ENCODE measurements at places on chromosomes 11 and 22. TPM values are rescaled to one million over a fixed set of nuclear protein-coding genes. Genes with fewer than 3 reads are reported as not detected.

- DNase-seq: no peak
Measured at GRCh38 chr11:59647245-59647980, 21.4 kb downstream of the PATL1 start.

DNA sequence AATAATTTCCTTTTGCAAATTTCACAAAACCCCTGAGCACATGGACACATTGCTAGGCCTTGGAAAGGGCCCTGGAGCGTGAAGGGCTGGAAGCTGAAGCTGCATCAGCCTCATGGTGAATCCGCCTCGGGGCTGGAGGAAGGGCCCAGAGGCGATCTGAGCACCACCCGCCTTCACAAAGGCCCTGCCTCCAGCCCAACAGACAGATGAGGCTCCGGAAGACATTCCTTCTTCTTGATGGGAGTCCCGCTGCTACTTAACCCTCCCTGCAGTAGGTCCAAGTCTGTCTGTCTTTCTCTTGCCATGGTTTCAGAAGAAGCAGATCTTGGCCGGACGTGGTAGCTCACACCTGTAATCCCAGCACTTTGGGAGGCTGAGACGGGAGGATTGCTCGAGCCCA, 16.5 kb downstream of the ARRB1 start:
- no peak for DNase-seq

Gene SLN
- not detected for total RNA-seq

DNA sequence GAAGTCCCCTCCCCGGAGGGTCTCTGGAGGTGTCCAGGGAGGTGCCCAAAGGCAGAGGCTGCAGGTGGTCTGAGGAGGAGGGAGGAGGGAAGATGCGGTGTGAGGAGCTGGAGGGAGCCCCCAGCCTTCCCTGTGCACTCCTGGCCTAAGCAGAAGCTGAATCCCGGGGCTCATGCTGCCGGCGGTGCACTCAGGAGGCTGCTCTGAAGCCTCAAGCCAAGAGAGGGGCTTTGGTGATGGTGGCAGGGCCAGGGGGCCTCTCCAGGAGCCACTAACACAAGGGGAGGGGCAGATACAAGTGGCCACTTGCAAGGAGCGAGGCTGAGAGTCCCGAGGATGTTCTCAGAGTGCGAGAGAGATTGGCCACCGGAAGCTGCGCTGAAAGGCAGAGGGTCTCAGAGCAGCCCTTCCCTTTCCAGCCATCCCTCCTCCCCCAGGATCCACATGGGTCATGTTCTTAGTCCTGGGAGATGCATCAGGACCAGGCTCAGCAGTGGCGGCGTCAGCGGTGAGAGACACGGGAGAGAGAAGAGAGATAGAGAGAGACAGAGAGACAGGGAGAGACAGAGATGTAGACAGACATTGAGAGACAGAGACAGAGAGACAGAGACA, 774 bp upstream of the MRGPRG start:
- DNase-seq: no peak

GRCh38 chr22:39489094-39490068, 12.7 kb upstream of the MIEF1 start:
- no peak for DNase-seq

DNA sequence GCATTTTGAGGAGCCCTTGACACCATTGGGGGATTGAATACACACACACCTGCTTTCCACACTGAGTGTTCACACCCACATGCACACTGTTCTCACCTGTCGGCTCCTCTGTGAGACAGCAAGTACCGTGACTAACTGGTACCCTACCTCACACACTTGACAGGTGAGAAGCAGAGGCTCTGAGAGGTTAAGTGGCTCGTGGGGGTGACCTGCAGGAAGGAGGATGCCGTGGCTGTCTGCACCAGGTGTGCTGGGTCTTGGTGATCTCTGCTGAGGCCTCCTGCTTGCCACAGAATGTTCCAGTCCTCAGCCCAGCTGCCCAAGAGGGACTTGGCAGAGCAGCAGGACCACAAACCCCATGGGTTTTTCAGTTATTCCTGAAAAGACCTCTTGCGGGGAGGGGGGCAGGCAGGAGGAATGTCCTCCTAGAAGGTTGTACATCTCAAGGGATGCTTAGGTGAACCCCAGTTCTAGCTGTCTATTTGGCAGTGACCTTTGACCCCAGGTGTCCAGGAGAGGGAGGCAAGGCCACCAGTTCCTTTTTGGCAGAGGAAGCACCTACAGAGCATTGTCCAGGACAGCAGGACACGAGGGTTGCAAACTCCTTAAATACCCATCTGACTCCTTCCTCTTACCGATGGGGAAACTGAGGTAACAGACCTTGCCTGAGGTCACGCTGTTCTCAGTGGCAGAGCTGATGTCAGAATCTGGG, 66.0 kb downstream of the SHISAL1 start:
- no peak for DNase-seq

DNA sequence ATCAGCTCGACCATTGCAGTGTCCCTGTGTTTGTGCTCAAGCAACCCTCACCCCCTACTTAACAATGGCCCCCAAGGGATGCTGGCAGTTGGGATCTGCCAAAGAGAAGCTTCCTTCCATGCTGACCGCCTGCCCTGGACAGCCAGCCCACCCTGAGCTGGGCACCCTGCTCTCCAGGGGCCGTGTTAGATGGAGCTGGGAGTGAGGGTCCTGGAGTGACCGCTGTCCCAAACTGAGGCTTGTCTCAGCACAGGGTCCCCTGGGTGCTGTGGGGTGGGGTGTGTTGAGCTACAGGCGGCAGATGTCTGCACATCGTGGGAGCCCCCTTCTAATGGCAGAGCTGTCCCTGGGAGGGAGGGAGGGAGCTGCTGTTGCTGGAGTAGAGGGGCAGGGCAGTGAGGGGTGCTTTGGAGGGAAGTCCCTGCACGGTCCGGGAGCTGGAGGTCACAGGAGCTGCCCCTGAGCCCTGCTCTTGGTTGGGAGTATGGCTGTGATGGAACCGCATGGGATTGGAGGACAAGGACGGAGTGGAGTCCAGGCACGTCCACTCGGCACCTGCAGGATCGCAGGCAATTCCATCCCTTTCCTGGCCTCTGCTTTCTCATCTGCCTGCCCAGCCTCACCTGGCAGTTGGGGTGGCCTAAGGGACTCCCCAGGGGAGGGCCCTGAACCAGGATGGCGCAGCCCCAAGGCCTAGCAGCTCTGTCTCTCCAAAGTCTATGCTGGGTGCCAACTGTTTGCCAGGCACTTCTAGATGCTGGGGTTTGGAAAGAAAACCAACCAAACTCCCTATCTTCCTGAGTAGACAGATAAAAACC, 126.3 kb downstream of the ARHGAP8 start:
- DNase-seq: no peak

GRCh38 chr22:27686534-27686933, 115.0 kb downstream of the MN1 start:
- DNase-seq: peak; percentile 39

Gene SRRD
- 39.6 TPM for total RNA-seq

DNA sequence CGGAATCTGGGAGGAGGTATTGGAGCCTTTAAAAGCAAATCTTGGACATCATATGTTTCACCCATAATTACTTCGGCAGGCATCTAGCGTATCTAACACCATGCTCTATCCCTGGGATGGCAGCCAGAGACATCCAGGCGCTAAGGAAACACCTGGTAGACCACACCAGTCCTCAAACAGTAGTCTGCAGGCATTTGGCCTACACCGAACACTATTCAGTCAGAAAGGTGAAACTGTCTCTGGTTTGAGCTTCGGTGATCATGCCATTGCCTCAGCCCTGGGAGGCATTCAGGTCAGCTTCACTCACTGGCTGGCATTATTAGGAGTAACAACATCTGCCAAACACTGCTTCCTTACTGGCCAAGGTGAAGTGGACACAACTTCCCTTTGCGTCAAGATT, 11.7 kb downstream of the SIRT3 start:
- DNase-seq: no peak

Gene IGLL1
- total RNA-seq: not detected

Gene DLG2
- total RNA-seq: 0.13 TPM

Gene OR52N4
- not detected for total RNA-seq

Gene P2RY2
- total RNA-seq: not detected

DNA sequence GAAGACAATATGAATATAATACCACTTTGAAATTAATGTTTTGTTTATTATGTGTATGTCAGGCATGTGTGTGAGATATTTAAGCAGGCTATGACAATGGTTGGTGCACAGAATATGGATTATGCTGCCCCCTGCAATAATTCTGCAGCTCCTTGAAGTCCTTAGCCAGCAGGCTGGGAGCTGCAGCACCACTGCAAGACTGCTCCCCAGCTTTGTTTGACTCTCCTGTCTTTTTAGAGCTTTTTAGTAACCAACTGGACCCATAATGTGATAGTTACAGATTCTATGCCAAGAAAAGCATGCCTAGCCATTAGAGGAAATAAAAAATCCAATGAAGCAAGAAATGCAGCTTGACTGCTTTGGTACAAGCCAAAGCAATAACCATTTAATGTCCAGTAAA, 535.1 kb downstream of the TMEM135 start:
- DNase-seq: no peak

GRCh38 chr11:36452961-36453360, 57.1 kb downstream of the TRAF6 start:
- no peak for DNase-seq

Gene PGR
- total RNA-seq: not detected
